Omental fat pad (tissue), 4 donors: ENCODE measurements at places on chromosomes 3 and 15. TPM values are rescaled to one million over a fixed set of nuclear protein-coding genes. Genes with fewer than 3 reads are reported as not detected.

ADGRG7 gene
- total RNA-seq: not detected

PAQR5 gene
- total RNA-seq: 0.69 TPM

DAZL gene
- not detected for total RNA-seq

CPNE9 gene
- not detected for total RNA-seq

GPR87 gene
- not detected for total RNA-seq

HYAL2 gene
- 185 TPM for total RNA-seq
